Osteoblast (primary cell): ENCODE measurements at places on chromosomes 13 and 19. TPM values are rescaled to one million over a fixed set of nuclear protein-coding genes. Genes with fewer than 3 reads are reported as not detected.
A peak's percentile ranks its signal among the peaks of the same experiment; 100 is the strongest.

The KASH5 gene
- not detected in 2 replicates for total RNA-seq

The SPC24 gene
- 5.4 and 6.5 TPM in 2 replicates for total RNA-seq

DNA sequence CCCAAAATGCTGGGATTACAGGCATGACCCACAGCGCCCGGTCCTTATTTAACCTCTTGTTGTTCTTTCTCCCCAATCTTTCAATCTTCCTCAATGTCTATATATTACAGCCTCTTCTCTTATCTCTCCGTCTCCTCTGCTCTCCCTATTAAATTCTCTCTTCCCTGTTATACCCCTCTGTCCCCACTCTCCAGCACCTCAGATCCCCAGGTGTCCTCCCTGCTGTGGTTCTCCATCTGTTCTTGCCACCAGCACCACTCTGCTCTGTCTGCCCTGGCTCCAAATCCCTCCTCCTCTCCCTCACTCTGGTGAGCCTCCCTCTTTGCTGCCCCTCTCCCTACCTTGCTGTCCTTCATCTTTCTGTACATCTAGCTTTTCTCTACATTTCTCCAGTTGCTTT lies 1.1 kb downstream of the ZNF600 start:
- DNase-seq, result no peak

The KIR2DL3 gene
- not detected in 2 replicates for total RNA-seq

The ACP7 gene
- total RNA-seq, result 0.29 TPM in 1 of 2 replicates, not detected in the other

- no peak for DNase-seq
Observed at GRCh38 chr19:13841962-13842290, 35.0 kb upstream of the NANOS3 start.

The TLE2 gene
- total RNA-seq, result 2.4 and 5.1 TPM in 2 replicates

The ZNF844 gene
- 10.0 and 10.9 TPM in 2 replicates for total RNA-seq

DNA sequence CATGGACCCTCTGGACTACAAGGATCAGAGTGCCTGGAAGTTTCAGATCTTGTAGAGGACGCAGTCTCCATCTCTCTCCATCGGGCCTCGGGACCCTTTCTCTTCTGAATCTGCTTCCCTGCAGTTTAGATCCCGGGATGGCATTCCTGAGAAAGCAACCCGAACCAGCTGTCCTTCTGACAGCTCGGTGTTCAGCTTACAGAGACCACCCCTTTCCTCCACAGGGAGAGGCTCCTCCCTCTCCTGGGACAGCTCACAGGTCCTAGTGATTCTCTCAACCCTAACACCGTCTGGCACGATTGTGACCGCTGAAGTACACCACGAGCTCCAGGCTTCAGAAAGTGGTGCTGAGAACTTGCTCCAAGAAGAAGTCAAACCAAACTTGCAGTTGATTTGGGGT lies 18.2 kb downstream of the CRX start:
- DNase-seq, result no peak

The TEAD2 gene
- 40.1 and 41.3 TPM in 2 replicates for total RNA-seq

GRCh38 chr19:30882411-30883005 lies 466.7 kb downstream of the TSHZ3 start:
- DNase-seq, result no peak

DNA sequence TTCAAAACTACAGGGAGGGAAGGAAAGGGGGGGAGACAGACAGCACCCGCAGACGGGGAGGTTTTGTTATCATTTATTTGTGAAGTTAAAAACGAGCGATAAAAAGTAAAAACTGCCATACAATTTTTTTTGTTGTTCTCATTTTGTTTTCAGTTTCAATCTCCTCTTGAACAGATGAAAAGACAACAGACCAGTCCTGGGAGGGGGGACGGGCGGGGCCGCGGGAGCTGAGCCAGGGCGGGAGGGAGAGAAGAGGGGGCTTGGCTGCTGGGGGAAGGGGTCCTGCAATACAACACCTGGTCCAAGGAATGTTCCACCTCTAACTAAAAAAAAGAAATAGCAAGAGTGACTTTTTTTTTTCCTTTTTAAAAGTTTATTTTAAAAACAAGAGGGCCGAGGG lies 11.3 kb downstream of the KHSRP start:
- DNase-seq, result peak; percentile 80

DNA sequence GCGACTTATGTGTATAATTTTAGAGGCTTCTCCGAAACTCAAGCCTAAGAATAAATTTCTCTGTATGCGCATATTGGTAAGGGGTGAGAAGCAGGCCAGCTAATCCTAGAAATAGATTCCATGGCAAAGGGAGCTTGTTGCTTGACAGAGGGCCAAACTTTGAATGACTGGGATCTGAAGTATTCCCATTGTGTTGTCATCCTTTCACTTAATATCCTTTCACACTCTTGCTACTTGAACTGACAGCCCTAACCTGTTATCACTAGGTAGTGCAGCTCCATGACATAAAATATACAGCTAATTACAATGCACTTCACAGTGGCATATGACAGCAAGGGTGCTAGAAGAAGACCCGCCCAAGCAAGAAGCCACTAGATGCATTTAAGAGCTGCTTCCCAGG lies 309.8 kb downstream of the OXGR1 start:
- DNase-seq, result no peak

The LYPD5 gene
- 0.29 and 0.72 TPM in 2 replicates for total RNA-seq

GRCh38 chr19:19758164-19758563 lies 25.3 kb upstream of the ZNF14 start:
- DNase-seq, result peak; percentile 26

GRCh38 chr13:70255406-70255991 lies 147.2 kb upstream of the KLHL1 start:
- no peak for DNase-seq
